ENCODE measurements at places on chromosomes 1 and 21. TPM values are rescaled to one million over a fixed set of nuclear protein-coding genes. Genes with fewer than 3 reads are reported as not detected.
A peak's percentile ranks its signal among the peaks of the same experiment; 100 is the strongest.

TAL1 gene
- not detected for total RNA-seq

- DNase-seq: no peak
Measured at GRCh38 chr1:197890936-197891335, 11.5 kb upstream of the C1orf53 start.

GRCh38 chr1:223106856-223107255 is 36.2 kb downstream of the TLR5 start:
- DNase-seq: no peak

DNA sequence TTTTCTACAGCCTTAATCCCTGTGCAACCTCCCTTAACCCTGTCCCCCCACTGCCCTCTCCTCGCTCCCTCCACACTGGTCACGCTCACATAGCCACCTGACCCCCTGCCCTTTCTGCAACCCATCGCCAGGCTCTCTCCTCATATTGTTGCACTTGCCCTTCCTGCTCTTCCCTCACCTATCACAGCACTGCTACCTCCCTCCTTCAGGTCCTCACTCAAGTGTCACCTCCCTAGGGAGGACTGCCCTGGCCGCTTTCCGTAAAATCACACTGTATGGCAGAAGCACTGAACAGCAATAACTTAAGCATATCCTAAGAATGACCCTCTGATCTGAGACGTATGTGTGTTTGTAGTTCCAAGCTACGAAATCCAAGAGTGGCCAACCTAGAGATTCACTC is 406.0 kb downstream of the SIPA1L2 start:
- no peak for DNase-seq

- no peak for DNase-seq
Measured at GRCh38 chr1:38538834-38539233, 320.7 kb downstream of the RRAGC start.

- peak; percentile 44 for DNase-seq
Measured at GRCh38 chr21:33643658-33644311, 1.5 kb downstream of the ITSN1 start.

DNA sequence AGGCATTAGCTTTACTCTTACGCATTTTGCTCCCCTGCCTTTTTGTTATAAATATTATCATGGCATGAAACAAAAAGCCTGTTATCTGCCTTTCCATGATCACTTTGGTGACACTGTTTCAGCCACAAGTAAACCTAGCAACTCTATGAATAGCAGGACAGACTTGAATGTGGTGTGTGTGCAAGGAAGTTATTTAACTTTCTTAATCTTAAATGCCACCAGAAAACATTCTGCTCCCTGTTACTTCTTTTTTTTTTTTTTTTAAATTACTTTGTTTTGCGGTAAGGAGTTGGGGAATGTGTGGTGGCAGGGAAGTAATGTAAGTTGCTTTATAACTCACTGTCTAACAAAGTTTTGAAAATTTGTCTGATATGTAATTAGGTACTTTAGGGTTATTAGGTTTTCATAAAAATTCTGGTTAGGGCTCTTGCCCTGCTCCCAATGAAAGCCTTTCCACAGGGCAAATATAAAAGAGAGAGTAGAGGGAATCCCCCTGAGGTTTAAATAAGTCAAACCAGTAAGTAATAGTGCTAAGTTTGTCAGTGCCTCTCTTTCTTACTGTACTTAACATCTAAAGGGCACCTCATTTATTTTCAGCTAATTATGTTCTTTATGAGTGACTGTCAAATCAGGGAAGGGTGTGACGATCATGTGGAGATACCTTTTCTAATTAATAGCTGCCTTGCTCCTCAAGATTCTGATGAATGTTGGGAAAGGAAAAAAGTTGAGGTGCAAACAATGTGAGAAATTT is 39.5 kb downstream of the RASAL2 start:
- DNase-seq: peak; percentile 17

DNA sequence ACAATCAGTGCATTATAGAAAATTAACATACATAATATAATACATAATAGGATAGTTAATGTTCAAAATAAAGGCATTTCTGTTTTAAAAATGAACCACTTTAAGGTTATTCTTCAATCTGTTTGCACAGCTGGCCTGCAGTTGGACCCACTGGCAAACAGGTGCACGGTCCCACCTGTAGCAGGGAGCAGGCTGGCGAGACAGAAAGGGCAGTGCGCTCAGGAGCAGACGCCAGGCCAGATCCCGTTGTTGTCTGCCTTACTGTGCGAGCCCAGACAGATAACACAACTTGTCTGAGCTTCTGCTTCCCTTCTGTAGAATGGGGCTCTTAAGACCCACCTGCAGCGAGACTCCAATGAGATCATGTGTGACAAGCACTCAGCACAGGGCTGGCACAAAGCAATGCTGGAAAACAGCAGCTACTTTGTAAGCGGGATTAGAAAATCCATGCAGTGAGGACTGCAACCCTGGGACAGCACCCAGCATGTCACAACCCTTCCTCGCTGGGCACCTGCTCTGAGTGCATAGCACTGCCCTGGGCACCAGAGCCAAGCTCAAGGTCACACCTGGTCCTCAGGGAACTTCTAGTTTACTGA is 33.5 kb downstream of the VPS26C start:
- no peak for DNase-seq

CNTN2 gene
- not detected for total RNA-seq

DNA sequence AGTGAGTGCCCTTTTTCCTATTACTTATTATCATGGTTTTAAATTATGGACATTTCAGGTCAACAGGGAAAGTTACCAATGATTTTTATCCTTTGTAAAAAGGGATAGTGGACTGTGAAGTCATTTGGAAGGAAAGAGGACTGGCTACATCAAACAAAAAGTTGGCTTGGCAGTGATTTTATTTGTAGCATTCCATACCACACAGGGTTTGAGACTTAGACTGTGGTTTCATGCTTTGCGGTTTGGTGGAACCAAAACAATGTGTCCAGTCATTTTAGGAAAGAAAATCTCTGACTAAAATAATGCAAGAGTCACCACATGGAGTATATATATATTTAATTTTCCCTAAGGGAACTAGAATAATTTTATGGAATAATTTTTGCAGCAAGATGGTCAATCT is 239.5 kb downstream of the HMCN1 start:
- DNase-seq: peak; percentile 94

POFUT2 gene
- 54.0 TPM for total RNA-seq

DNA sequence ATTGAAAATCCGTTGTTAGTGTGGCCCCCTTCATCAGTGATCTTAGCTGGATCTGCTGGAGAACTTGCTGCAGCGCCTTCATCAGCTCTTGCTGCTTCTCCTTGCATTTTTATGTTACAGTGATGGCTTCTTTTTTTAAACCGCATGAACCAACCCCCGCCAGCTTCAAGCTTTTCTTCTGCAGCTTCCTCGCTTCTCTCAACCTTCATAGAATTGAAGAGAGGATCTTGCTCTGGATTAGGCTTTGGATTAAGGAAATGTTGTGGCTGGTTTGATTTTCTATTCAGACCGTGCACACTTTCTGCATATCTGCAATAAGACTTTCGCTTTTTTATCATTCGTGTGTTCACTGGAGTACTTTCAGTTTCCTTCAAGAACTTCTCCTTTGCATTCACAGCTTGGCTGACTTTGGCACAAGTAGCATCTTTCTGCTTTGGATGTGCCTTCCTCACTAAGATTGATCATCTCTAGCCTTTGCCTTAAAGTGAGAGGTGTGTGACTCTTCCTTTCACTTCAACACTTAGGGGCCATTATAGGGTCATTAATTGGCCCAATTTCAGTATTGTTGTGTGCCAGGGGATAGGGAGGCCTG is 13.1 kb downstream of the RNF187 start:
- peak; percentile 25 for DNase-seq

All from GM23248 (cell line).